Stimulated activated CD4-positive, alpha-beta T cell treated with anti-CD3 and anti-CD28 coated beads, Interleukin-1b, Interleukin-23, amount 100 ng/mL, for 48 hours (primary cell): ENCODE measurements at places on chromosomes 2 and 18.

GRCh38 chr2:233456934-233457333 lies 102.6 kb downstream of the DGKD start:
- no peak for DNase-seq

GRCh38 chr2:33984131-33984530 lies 385.0 kb upstream of the FAM98A start:
- DNase-seq = no peak

- no peak for DNase-seq
Observed at GRCh38 chr2:201956361-201956760, 77.3 kb upstream of the FZD7 start.

- no peak for DNase-seq
Observed at GRCh38 chr2:230881840-230882239, 17.1 kb downstream of the ITM2C start.

- DNase-seq = no peak
Observed at GRCh38 chr2:96800061-96801004, 15.7 kb upstream of the CNNM3 start.

DNA sequence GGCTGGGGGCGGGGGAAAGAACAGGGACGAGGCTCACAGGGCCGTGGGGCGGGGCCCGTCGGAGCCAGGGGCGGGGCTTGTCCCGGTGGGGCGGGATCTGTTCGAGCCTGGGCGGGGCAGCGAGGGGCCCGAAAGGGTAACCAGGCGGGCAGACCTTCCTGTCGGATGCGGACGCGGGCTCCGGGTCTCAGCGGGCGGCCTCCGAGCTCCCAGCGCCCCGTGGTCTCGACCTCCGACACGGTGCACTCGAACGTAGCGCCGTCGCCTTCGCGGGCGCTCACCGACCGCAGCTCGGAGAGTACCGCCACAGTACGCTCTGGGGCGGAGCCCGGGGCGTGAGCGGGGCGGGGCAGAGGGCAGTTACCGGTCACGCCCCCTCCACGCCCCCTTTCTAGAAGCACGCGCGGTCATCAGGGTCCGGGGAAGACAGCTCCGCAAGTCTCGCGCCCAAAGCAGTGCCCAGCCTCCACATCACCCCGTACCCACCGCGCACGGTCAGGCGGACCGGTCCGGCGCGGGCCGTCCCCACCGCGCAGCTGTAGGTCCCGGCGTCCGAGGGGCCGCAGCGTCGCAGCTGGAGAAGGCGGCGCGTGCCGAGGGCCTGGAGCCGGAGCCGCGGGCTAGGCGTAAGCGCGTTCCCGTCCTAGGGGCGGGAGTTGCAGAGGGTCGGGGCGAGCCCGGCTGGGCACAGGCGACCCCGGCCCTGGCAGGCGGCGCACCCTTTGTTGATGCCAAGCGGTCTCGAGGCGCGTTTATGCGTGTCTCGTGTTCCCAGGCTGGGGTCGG lies 8.7 kb downstream of the TMEM198 start:
- DNase-seq = peak; percentile 77

DNA sequence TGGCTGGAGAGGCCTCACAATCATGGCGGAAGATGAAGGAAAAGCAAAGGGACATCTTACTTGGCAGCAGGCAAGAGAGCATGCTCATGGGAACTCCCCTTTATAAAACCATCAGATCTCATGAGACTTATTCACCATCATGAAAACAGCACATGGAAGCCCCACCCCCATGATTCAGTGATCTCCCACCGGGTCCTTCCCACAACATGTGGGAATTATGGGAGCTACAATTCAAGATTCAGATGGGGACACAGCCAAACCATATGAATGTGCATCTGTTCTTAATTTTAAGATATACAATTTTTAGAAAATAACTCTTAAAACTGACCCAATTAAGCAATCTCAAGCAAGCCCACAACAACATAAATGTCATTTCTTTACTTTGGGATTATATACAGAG lies 12.6 kb downstream of the C18orf63 start:
- no peak for DNase-seq
